ENCODE measurements at places on chromosomes 7 and 10. TPM values are rescaled to one million over a fixed set of nuclear protein-coding genes. Genes with fewer than 3 reads are reported as not detected.

- DNase-seq: no peak
These were observed 18.6 kb downstream of the NEUROG3 start for GRCh38 chr10:69554611-69555010.

GRCh38 chr7:40520986-40521738 is 386.4 kb downstream of the SUGCT start:
- no peak for DNase-seq

The HOXA5 gene
- 1.6 TPM for total RNA-seq

DNA sequence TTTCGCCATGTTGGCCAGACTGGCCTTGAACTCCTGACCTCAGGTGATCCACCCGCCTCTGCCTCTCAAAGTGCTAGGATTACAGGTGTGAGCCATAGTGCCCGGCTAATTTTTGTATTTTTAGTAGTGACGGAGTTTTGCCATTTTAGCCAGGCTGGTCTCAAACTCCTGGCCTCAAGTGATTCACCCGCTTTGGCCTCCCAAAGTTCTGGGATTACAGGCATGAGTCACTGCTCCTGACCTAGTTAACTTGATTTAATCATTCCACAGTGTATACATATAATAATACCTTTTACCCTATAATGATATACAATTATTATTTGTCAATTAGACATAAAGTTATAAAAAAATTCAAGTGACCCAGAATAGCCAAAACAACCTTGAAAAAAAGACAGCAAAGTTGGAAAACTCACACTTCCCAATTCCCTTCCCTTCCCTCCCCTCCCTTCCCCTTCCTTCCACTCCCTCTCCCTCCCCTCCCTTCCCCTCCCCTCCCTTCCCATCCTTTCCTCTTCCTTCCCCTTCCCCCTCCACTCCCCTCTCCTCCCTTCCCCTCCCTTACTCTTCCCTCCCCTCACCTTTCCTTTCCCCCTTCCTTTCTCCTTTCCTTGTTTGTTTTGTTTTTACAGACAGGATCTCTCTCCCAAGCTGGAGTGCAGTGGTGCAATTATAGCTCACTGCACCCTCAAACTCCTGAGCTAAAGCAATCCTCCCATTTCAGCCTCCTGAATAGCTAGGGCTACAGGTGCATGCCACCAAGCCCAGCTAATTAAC is 14.8 kb upstream of the ZMIZ2 start:
- DNase-seq: peak; percentile 86

The CALD1 gene
- total RNA-seq: 1,058 TPM

The PRPS1L1 gene
- total RNA-seq: not detected

The SEMA3A gene
- 76.6 TPM for total RNA-seq

DNA sequence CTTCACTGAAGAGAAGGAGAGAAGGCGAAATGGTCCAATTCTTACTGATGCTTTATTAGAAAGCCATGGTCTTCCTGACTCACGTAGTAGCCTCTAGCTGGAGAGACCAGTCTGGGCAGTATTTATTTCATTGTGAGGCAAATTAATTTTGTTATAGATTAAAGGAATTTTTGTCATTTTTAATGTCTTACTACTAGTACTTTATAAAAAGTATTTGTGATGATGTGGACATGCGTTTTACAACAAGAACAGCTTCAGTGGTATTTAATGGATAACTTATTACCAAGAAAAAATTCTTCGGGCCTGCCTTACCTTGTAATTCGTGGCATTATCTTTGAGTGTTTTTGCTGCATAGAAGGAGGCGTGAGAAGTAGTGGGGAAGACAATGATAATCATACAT is 339.4 kb upstream of the SHH start:
- DNase-seq: no peak

The ZNF655 gene
- total RNA-seq: 40.1 TPM

The AKR1C1 gene
- total RNA-seq: 5.1 TPM

- DNase-seq: no peak
These were observed 111.8 kb downstream of the TBXAS1 start for GRCh38 chr7:139940866-139941265.

The SPDYE6 gene
- not detected for total RNA-seq

- DNase-seq: no peak
These were observed 40.5 kb downstream of the AOAH start for GRCh38 chr7:36683695-36684357.

GRCh38 chr7:83739527-83739926 is 90.6 kb upstream of the SEMA3E start:
- DNase-seq: no peak

- DNase-seq: no peak
These were observed 34.6 kb upstream of the C10orf90 start for GRCh38 chr10:126705131-126705530.

DNA sequence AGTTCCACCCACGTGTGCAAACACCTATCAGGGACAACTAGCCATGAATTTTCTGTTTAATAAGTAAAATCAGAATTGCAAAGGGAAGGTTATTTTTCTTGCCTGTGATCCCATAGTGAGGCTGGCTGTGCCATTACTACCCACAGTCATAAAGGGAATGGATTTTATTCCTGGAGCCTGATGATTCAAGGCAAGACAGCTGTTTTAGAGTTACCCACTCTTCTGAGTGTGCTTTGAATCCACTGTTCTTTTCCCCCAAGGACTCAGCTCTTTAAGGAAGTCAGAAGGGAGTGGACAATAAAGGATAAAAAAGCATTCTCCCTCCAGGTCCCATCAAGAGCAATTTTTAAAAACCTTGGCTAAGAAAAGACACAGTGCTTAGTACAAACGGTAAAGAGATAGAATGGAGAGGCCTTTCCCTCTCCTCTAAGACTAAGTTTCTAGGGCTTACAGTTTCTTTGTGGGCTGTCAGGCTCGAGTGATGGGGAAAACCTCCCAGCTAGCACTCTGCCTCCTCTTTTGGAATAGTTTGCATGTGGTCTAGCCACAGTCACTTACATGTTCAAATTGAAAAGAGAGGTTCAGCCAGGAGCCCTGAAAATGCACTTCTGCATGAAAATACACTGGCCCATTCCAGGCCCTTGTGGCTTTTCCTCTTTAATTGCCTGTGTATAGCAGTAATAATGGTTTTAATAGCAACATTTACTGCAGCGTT is 5.1 kb upstream of the LRRC4 start:
- DNase-seq: no peak

The FAM170B gene
- not detected for total RNA-seq

The STEAP4 gene
- not detected for total RNA-seq

DNA sequence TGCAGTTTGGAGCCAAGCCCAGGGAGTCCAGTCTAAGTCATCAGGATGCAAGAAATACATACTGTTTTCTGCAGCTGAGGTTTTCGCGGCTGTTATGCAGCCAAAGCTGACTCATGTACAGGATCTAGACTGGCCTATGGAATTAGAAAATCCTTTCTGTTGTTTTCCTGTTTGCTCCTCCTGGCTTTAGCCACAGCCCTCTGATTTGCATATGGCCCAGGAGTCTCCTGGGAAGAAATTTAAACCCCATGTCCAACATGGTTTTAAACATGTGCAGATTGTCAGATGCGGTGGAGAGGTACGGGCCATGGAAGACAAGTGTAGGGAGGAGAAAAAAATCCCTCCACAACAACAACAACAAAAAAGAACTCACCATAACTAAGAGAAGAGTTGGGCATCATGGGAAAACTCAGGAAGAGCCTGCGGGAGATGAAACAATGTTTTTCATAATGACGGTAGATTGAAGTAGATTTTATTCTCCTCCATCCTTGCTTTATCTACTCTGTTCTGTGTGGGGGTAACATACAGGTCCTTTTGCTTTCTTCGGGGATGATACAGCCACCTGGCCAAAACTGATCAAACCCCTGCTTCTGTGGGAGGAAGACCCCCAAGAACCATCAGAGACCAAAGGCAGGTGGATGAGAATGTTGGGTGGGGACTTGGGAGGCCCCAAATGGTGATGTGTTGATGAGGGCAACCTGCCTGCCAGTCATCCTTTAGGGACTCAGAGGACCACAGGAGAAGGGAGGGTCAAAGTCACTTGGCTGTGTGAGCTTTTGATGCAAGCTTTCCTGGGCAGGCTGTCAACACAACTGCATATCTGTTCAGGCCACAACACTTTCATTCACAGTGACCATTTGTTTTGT is 29.8 kb upstream of the GNA12 start:
- DNase-seq: peak; percentile 94

DNA sequence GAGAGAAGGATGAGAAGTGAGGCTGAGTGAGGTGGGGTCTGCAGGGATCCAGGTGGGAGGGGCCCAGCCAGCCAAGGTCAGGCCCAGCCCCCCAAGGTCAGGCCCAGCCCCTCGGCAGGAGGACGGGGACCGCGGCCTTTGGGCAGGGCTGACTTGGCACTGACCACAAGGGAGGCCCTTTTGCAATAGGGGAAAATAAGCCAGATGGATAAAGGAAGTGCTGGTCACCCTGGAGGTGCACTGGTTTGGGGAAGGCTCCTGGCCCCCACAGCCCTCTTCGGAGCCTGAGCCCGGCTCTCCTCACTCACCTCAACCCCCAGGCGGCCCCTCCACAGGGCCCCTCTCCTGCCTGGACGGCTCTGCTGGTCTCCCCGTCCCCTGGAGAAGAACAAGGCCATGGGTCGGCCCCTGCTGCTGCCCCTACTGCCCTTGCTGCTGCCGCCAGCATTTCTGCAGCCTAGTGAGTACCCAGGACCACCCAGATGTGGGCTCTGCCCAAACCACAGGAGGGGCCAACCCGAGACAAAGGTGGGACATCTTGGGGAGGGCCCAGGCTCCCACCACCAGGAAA is at the start of gene PILRA:
Gene PILRA (plus strand): TSS at position 227 of the 571 bp plus-strand sequence. CDS start 170 bp downstream, at position 397.
- no peak for DNase-seq

- DNase-seq: no peak
These were observed 138.0 kb downstream of the CDH23 start for GRCh38 chr10:71534568-71535194.

The ABCB1 gene
- total RNA-seq: 4.4 TPM

DNA sequence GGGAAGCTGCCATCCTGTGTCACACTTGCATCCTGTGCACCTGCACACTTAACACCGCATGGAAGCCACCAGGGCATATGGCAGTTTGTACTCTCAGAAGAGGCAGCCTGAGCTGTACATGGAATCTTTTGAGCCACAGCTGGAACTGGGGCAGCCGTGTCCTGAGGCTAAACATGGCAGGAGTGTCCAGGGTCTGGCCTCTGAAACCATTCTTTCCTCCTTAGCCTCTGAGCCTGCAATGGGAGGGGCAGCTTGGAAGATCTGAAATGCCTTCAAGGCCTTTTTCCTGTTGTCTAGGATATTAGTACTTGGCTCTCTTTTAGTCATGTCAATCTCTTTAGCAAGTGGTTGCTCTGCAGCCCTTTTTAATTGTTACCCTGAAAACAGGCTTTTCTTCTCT is 16.4 kb downstream of the PLCE1 start:
- DNase-seq: no peak

- DNase-seq: no peak
These were observed 2.0 kb upstream of the CTBP2 start for GRCh38 chr10:125162120-125162931.

- peak; percentile 73 for DNase-seq
These were observed 18.7 kb downstream of the TAS2R40 start for GRCh38 chr7:143240291-143241168.

DNA sequence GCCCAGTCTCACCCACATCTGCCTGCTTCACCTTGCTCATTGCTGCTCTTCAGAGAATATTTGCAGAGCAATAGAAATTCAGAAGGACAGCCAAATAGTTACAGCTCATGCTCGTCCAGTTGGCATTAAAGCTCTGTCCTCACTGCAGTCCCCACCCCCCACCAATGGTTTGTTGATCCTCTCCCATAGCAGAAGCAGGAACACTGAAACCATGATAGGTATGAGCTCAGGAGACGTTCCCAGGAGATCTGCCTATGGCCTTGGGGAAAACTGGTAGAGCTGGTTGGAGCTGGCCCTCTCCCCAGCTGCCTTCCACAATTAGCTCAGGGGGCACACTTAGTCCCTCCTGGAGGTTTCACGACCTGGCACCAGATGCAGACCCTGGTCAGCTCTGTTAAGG is 68.6 kb upstream of the KMT2C start:
- no peak for DNase-seq

GRCh38 chr10:71899665-71900412 is 48.8 kb upstream of the PSAP start:
- no peak for DNase-seq

The TUBAL3 gene
- not detected for total RNA-seq

The TMEM196 gene
- total RNA-seq: not detected

GRCh38 chr10:121747163-121747775 is 149.0 kb upstream of the FGFR2 start:
- DNase-seq: no peak

The UNCX gene
- total RNA-seq: not detected

GRCh38 chr7:152608656-152609055 is 67.3 kb downstream of the XRCC2 start:
- no peak for DNase-seq

DNA sequence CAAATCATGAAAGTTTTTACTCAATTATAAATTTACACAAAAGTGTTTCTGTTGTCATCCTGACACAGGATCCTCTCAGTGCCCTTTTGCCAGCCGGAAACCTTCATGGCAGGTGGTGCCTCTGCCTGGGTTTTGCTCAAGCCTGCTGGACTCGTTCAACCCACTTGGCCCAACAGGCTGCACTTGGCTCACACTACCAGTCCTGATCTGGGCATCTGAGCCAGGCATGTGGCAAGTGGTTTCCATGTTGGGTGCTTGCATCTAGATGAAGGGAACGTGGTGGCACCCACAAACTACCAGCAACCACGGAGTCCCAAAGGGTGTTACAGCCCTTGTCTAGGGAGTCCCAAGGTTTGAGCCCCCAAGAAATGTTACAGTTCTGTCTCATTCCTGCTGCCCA is 162.3 kb upstream of the CSTF2T start:
- no peak for DNase-seq

The ZNF487 gene
- 2.9 TPM for total RNA-seq

- peak; percentile 88 for DNase-seq
These were observed at the start of gene EIF4H for GRCh38 chr7:74173866-74174605. Gene EIF4H, plus strand, starts transcription at chr7:74174356. Its CDS starts 28 bp downstream, at chr7:74174384.

- DNase-seq: no peak
These were observed 90.2 kb upstream of the FAM20C start for GRCh38 chr7:102047-102711.

DNA sequence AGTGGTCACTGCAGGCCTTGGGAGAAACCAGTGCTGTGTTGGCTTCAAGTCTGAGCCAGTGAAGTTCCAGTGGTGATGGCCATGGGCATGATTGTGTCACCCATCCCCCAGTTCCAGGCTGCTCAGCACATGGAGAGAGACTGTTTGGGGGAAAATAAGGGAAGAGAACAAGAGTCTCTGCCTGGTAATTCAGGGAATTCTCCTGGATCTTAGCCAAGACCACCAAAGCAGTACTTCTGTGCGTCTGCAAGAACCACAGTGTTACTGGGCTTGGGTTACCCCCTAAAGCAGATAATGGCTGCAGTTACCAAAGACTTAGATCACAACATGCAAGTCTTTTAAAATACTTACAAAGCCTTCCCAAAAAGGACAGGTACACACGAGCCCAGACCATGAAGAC is 225.0 kb upstream of the SEMA3C start:
- no peak for DNase-seq

DNA sequence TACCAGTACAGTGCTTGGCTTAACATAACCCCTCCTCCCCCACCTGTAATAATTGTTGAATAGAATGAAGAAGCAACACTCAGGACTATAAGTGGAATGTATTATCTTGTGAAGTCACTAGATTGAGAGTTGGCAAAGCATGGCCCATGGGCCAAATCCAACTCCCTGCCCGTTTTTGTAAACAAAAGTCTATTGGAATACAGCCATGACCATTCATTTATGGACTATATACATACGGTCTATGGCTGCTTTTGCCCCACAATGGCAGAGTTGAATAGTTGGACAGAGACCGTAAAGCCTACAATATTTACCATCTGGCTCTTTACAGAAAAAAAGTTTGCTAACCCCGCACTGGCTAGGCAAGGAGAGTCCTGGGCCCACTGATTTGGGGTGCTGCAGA is 48.1 kb upstream of the CYCS start:
- no peak for DNase-seq

The HOXA1 gene
- total RNA-seq: 0.57 TPM
